ENCODE measurements at places on chromosomes 1 and 21.

DNA sequence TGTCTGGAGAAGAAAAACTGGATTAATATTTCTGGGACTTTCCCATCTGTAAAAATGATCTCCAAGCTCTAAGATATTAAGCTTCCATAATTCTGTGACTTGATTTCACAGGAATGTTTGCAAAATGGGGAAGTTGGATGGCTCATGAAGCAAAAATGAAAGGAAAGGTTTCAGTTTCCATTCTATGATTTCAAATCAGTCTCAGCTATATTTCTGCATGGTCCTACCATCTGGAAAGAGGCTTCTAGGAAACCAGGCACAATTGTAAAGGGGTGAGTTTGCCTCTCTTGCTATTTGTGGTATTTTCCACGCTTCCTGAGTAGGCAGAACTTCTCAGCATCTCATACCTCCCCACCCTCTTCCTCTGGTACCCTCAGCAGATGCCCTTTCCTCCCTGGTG is 22.4 kb upstream of the ACTN2 start:
- no peak for DNase-seq

DNA sequence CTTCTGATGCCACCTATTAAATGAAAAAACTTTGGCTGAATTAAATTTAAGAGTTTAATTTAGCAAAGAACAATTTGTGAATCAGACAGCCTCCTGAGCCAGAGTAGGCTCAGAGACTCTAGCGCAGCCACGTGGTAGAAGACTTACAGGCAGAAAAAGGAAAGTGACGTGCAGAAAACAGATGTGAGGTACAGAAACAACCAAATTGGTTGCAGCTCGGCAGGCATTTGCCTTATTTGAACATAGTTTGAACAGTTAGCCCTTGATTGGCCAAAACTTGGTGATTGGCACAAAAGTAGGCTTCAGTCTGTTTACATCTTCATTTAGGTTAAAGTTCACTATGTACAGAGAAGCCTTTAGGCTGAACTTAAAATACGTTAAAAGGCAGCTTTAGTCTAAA is 22.9 kb downstream of the TCP10L start:
- DNase-seq: no peak

DNA sequence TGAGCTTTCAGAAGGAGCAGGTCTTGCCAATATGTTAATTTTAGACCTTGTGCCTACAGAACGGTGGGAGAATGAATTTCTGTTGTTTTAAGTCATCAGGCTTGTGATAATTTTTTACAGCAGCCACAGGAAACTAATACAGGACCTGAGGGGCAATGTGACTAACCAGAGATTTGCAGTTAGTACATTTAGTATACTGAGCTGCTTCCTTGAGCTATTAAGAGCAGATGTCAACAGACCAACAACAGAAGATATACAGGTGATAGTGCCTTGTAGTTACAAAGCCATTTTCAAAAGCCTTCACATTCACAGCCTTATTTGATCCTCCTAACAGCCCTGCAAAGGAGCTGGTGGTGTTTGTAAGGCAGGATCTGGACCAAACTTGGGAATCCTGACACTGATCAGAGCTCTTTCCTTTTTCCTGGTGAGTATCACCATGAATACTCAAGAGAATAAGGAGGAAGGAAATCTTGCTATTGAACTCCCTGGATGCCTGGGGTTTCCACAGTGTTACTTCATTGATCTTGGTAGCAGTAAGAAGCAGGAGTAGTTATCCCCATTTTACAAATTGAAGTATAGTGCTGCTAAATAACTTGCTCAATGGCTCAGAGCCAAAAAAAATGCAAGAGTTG is 4.7 kb upstream of the SLAMF1 start:
- no peak for DNase-seq

- no peak for DNase-seq
Measured at GRCh38 chr1:53890522-53890941, 935 bp upstream of the YIPF1 start.
